ENCODE measurements at places on chromosomes 2 and 18.

DNA sequence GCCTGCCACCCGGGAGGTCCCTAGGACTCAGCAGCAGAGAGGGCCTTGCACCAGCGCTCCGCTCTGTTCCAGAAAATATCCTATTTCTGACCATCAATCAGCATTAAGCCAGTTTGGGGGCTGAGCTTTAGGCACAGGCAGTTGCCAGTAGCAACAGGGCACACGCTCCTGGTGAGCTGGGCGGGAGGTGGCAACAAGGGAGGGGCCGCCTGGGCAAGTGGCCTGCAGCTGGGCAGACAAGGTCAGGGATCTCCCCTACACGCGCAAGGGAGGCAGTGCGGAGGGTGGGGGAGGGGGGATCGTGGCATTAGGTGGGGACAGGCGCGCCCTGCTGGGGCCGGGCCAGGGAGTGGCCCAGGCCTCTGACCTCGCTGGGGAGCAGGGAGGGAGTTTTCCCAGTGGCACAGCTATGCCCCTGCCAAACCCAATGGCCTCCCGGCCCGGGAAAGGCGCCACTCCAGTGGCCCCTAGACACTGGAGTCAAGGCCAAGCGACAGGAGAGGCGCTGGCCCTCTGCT is 302.8 kb downstream of the NCKAP5 start:
- DNase-seq: no peak

- DNase-seq: no peak
These were observed 1.9 kb downstream of the RAB31 start for GRCh38 chr18:9710037-9710436.

DNA sequence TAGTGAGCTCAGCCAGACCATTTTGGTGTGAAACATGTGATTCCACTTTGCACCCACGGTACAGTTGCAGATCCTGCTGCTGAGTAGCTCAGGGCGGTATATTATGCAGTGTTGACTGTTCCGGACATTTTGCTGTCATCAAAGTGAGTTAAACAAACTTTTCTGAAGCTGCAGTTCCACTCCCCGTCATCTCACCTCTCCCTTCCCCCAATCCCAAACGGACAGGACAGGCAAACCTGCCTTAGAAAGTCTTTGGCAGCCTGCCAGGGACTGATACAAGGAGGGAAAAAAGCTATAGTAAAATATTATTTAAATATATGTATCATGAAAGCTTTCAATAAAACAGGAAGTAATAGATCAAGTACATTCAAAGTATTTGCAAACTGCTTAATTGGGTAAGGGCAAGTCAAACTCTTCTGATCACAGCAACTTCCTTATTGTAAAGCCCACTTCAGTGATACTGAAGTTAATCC is 35.5 kb upstream of the SP5 start:
- no peak for DNase-seq

DNA sequence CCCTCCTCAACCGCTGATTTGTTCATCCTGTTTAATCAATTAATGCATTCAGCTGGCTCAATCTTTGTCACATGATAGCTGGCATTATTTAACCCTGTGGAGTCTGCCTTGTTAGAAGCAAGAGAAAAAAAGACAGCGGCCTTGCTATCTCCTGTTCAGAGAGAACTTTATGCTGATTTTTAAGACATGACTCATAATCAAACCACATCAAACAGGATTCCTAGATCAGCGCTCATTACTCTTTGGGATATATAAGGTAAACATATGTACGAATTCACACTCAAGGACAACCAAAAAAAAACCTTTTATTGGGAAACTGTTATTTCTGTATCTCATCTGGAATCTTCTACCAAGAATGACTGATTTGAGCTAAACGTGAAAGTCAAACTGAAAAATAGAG is 195.1 kb downstream of the C1D start:
- no peak for DNase-seq

GRCh38 chr2:129802290-129802689 is 177.2 kb upstream of the RAB6C start:
- no peak for DNase-seq

- no peak for DNase-seq
These were observed 95.4 kb downstream of the GLI2 start for GRCh38 chr2:120831086-120831485.

GRCh38 chr2:56465491-56465890 is 281.7 kb downstream of the CCDC85A start:
- DNase-seq: no peak

DNA sequence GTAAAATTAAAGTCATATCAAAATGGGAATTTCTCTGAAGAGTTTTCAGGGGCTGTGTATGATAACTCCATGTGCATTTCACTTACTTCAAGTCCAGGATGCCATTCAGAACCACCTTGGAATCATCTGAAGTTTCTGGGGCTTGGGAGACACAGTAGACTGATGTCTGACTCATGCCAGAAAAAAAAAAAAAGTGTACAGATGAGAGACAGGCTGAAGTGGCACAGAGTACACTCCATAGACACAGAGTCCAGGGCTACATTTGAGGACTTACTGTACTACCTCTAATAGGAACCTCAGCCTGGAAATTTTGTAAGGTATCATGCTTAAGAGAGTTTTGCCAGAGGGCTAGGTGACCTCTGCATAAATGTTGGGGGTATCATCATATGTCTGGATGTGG is 92.0 kb downstream of the SS18 start:
- no peak for DNase-seq

All from NCI-H2081 treated with DMSO at 0.1 percent for 48 hours (cell line).